ENCODE measurements at places on chromosomes 11 and 22.

DNA sequence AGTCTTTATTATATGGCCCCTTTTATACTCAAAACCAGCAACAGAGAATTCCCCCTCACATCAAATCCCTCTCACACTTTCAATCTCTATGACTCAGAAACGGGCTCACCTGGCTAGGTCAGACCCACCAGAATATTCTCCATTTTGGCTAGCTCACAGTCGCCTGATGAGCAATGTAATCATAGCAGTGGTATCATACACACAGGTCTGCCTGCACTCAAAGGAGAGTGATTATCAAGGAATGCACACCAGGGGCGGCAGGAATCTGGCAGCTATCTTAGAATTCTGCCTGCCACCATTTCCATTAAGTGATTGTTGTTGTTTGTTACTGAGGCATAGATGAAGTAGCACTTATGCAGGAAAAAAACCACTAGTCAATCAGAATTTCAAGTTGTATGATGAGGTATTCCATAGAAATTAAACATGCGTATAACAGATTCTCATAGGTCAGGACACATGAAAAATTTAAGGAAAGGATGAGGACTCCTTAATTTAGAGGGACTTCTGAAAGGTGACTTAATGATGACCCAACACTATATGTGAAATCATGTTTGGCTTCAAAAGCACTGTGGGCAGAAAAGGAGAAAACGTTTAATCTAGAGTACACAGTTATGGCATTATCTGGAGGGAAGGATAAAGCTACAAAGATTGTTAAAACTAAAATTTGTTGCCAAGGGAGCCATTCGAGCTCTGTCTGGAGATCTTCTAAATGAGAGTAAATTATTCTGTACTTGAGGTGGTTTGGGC, 185.8 kb upstream of the DDI1 start:
- DNase-seq = no peak

DNA sequence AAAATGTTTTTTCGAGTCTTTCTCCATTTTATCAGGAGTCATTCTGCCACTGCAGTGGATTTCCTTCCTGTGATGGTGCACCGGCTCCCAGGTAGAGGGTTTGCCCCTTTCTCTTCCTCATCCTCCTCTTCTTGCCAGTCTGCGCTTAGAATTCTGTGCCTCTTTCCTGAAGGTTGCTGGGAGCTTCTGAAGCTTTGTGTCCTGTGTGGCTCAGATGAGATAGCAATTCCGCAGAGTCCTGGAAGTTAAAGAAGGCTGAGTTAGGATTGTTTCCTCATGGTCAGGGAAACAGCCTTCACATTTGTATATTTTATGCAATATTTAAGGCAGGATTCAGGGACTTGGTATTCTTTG, 264 bp downstream of the BCO2 start:
- no peak for DNase-seq

- no peak for DNase-seq
These were observed 688.7 kb downstream of the ETS1 start for GRCh38 chr11:127898422-127899365.

DNA sequence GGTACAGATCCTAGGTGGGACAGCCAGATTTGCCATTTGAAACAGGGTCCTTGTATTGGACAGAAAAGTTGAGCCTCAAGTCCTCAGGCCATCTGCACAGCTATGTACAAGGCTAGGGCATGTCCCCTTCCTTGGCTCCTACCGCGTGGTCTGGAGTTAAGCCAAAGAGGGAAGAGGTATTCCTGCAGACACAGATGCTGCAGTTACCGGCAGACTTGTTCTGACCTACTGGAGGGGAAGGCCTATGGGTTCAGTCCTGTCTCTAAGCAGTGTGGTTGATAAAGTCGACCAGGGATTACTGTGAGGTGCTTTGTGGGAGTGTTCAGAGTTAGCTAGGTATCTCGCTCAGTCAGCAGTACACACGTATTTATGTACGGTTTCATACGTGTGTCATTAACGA, 180.6 kb downstream of the ADAMTS15 start:
- no peak for DNase-seq

- no peak for DNase-seq
These were observed 6.2 kb downstream of the GRAP2 start for GRCh38 chr22:39907047-39907446.

DNA sequence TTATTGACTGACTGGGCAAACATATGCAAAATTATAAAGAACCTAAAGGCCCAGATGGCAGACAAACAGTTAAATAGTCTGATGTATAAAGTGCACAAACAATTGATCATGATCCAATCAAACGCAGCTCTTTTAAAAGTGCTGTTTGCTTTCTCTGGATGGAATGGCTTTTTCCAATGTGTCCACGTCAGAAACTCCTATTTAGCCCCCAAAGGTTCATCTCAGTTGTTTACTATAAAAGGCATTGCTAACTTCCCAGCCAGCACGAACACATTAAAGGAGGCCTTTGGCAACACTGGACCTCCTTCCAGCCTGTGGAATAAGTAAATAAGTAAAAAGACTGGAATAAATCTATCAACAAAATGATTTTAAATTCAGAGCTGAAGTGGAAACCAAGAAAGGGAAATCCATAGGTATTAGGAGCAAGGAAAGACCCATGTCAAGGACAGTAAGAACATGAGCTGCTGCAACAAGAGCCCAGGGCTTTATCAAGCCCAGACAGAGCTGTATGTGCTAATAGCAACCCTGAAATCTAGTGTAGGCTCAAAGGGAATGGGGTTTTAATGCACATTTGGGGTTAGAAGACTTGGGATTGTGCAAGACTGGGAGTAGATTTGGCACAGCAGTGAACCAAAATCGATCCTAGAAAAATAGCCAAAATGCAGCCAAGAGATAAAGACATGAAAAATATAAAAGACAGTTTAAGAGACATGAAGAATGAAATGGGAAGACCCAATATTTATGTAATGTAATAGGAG, 105.4 kb downstream of the EFCAB6 start:
- no peak for DNase-seq

GRCh38 chr11:20238712-20239111, 78.4 kb upstream of the DBX1 start:
- DNase-seq = no peak

DNA sequence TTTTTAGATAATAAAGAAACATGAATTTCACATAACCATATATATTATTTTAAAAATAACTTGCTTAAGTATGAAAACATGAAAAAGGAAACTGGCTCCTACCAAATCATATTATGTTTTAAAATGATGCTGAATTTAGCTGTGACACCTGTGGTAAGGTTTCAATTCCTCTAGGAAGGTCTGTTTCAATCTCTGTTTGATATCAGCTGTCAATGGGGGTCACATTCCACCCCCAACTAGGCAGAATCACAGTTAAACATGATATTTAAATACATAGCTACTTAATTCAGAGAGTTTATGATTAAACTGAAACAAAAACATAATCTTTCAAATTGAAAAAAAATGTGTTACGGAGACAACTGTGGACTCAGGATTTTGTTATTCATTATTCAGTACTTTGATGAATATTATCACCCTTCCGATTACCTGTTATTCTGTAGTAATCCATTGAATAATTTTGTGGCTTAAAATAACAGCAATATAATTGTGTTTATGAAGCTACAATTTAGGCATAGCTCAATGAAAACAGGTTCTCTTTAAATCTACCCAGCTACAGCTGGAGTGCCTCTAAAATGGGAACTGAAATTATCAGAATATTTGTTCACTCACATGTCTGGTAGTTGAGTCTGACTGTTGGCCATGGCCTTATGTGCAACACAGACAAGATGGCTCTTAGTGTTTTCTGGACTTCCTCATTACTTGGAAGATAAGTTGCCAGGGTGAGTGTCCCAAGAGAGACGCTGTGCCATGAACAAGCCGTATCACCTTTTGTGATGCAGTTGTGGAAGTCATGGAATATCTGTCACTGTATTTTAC, 244.6 kb upstream of the ANO3 start:
- DNase-seq = no peak

GRCh38 chr11:44065161-44065661, 859 bp upstream of the ACCS start:
- no peak for DNase-seq

DNA sequence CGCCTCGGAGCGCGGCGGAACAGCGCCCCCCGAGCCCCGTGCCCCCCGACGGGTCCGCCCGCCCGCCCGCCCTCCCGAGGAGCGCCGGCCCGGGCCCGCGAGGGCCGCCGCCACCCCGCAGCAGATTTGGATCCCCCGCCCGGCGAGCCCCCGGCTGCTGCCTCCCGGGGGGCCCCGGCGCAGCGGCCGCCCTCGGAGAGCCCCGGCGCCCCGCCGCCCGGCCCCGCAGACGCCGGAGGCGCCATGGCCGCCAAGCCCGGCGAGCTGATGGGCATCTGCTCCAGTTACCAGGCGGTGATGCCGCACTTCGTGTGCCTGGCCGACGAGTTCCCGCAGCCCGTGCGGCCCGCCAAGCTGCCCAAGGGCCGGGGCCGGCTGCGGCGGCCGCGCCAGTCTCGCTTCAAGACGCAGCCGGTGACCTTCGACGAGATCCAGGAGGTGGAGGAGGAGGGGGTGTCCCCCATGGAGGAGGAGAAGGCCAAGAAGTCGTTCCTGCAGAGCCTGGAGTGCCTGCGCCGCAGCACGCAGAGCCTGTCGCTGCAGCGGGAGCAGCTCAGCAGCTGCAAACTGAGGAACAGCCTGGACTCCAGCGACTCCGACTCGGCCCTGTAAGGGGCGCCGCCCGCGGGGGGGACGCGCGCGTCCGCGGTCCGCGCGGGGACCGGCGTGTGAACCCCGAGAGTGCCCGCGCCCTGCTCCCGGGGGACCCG, 380 bp downstream of the C11orf96 start:
- no peak for DNase-seq

- no peak for DNase-seq
These were observed 27.5 kb upstream of the HIKESHI start for GRCh38 chr11:86274503-86274902.

DNA sequence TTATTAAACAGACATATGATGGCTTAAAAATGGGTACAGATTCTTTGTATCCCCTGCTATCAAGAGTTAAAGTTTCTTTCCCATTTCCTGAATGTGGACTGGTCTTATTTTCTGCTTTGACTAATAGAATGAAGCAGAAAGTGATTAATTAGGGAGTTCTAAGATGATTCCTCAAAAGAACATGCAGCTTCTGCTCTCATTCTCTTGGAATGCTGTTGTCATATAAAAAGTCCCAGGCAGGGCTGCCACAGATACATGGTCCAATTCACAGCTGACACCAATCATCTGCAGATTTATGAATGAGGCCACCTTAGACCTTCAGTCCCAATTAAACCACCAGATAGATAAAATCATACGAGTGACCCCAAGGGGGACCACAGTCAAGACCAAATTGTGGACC, 844.5 kb upstream of the RAG2 start:
- no peak for DNase-seq

DNA sequence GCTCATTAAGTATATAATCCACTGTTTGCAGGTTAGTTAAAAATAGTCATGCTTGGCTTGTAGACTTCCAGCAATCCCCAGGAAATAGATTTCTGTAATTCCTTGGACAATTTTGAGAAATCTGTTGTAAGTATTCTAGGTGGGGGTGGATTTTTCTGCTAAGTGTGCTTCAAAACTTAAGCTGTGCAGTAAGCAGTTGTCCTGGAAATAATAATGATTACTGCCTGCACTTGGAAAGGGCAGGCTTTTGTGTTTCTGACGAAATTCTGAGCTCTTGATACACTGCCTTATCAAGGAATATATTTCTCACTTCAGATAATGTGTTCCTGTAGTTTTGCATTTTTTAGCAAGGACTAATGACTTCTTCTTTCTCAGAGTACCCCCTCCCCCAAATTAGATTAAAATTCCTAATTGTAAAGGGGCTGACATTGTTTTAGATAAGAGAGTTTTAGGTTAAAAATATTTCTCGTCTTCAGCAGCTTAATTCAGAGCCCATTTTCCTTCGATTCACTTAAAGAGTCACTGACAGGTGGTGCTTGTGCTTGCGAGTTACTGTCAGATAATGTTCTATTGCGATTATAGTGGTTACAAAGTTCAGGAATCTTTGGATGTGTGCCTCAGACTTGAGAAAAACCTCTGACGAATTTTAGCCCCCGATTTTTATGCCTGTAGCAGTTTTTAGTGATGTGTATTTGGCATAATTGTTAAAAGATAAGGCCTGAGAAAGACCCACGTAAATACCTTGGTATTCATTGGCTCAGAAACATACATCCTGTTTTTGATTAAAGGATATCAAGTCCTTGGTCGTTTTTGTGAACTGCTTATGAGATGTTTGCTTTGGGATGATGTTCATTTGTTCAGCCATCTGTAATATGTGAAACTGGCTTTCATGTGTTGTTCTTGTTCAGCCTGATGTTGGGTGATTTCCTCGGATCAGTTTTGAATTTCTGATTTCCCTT, 120.5 kb downstream of the HIPK3 start:
- DNase-seq = no peak

DNA sequence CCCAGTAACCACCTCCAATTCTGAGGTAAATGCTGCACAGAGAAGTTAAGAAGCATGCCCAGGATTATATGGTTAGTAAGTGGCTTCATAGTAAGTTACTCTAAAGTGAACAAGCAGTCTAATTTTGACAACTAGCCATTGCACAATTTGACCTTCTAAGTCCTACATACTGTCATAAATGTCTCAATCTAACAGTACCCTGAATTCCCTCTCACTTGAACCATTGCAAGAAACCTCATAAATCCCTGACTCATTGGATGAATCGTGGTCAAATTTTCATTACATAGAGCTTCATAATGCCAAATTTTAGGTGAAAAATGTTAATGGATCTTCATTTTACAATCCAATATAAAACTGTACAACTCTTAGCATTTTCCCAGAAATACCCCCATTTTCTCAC, 217.3 kb upstream of the GRIA4 start:
- DNase-seq = no peak

DNA sequence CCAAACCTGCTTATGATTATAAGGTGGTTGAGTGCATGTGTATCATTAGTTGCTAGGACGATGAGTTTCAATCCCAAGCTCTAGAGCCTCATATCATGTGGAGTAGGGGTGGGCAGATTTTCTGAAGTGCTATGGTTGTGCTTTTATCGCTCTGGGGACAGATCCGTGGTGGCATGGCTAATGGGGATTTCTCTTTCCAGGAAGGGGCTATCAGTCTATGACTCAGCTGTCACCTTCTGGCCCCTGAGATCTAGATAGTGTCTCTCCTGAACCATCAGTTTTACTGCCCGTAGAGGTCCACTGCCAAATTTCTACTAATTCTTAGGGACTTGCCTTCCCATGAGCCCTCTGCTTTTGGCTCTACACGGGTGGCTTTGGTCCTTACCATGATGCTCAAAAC, 51.8 kb downstream of the FDX1 start:
- no peak for DNase-seq

GRCh38 chr22:48984639-48985038, 843.0 kb downstream of the BRD1 start:
- no peak for DNase-seq

GRCh38 chr11:62853279-62853965, 14.0 kb upstream of the WDR74 start:
- no peak for DNase-seq

DNA sequence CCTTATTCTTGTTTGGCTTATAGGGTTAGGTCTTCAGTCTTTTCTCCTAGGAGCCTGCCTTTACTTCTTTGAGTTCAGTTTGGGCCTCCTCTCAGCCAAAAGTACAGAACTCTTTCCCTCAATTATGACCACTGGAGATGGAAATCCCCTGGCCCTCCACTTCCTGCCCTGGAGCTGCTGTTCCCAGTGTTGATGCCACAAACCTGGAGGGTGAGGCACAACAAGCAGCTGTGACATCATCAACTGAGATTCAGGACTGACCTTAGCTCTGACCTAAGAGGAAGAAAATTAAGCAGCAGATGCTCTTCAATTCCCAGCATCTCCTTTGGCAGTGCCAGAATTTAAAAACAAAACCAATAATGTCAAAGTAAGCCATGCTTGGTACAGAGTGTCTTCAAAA, 3.0 kb downstream of the ABTB2 start:
- no peak for DNase-seq
